Fibroblast of skin of left biceps (primary cell): ENCODE measurements at places on chromosomes 6 and 20.

DNA sequence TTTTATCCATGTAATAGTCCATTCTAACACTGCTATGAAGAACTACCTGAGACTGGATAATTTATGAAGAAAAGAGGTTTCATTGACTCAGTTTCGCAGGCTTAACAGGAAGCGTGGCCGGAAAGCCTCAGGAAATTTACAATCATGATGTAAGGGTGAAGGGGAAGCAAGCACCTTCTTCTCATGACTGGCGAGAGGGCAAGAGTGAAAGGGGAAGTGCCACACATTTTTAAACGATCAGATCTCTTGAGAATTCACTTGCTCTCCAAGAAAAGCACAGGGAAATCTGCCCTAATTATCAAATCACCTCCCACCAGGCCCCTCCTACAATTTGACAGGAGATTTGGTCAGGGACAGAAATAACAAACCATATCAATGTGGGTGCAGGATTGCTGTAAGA, 859.7 kb downstream of the EPHA7 start:
- DNase-seq = no peak

GRCh38 chr6:103797738-103798137, 1062.0 kb downstream of the HACE1 start:
- no peak for DNase-seq

- no peak for DNase-seq
Measured at GRCh38 chr20:61320691-61321425, 68.8 kb downstream of the CDH4 start.

GRCh38 chr6:105058316-105058715, 101.4 kb downstream of the LIN28B start:
- no peak for DNase-seq

- DNase-seq = peak; percentile 81
Measured at GRCh38 chr6:328136-328670, 35.9 kb downstream of the DUSP22 start.

DNA sequence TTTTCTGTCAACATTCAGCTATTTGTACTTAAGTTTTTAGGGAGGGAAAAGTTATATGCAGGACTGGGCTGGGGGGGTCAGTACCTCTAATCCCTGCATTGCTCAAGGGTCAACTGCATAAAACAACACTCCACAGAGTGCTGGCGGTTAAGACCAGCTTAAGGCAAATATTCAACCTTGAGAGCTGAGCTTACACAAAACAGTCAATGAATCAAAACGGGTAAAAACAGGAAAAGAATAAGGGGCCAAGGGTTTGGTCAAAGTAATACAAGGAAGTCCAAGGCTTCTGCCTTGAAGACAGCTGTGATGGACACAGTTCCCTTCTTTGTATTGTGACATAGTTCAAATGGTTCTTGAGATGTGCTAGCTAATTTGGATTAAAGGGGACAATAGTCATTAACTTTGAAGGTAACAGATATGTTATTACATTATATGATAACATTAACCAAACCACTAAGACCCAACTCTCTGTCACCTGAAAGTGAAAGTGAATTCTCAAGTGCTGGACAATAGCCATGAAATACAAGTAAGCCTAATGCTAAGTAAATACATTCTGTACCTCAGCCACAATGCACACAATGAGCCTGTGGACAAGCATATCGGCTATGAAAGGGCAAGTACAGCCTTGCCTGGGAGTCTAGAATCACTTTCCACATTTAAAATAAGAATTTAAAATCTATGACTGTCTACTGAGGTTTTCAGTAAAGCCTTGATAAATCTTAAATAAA, 106.8 kb downstream of the PDE10A start:
- DNase-seq = no peak

GRCh38 chr20:40278673-40279072, 410.4 kb downstream of the MAFB start:
- DNase-seq = no peak

DNA sequence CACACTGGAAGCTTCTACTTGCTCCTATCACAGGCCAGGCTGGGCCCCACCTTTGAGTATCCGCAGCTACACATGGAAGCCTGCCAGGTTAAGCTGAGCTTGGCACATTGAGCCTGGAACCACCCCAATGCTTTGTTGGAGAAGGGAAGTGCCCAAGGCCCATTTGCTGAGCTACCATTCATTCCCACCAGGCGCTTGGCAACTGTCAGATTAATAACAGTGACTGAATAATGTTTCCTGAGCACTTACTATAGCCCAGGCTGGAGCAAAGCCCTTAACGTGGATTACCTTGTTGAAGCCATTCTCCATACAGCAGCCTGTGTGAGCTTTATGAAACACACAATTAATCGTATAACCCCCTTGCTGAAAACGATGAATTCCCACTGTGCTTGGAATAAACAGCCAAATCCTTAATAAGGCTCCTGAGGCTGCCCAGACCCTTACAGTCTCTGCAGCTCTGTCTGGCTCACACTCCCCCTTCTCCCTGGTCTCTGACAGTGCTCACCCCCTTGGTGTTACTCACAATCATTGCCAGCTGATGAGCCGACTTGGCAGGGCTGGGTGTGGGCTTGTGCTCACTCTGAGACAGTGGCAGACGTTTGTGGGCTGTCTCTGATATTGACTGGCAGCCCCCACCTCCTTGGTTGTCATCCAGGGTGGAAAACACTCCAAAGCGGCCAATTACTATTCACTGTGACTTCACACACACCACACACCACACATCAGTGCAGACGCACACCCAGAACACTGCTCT, 357.1 kb downstream of the MAFB start:
- DNase-seq = no peak

DNA sequence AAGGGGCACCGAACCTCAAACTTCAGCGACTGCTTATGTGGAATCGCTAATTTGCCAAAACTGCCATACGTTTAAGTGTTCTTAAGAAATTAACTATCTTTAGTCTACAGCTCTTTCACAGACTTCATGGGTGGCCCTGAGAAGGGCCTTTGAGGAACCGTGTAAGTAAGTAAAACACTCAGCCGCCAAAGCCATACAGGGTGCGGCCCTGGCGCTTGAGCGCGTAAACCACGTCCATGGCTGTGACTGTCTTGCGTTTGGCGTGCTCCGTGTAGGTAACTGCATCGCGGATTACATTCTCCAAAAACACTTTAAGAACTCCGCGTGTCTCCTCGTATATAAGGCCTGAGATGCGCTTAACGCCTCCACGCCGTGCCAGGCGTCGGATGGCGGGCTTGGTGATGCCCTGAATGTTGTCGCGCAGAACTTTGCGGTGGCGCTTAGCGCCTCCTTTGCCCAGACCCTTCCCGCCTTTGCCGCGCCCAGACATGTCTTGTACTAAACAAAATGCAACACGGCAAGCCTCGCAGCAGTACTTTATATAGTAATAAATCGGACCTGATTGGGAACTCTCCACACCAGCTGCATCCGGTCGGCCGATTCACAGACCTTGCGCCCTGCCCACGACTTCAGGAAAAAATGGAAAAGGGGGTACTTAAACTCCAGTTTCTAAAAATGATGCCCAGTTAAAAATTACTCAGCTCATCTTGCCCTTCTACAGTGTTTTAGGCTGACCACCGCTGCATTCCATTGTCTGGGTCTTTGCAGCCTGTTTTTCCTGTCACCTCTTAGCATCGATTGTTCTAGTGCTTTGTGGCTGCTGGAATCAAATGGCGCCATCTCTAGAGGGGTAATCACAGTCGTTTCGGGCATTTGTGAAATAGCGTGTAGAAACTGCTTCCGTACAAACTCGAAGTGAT, 38.9 kb downstream of the OR2B2 start:
- peak; percentile 74 for DNase-seq

DNA sequence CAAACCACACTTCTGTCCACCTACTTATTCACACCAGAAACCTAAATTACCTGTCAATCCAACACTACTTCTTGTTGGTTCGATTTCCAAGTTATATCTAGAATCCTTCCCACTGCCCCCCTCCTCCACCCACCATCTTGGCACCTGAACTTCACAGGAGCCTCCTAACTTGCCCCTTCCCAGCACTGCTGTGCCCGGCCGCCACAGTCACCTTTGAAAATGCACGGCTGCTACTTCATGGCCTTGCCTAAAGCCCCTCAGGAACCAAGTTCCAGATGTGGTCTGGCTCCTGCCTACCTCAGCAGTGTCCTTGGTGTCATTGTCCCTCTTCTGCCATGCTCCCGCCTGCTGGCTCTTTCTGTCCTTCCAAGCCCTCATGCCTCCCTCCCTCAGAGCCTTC, 31.2 kb downstream of the PKIG start:
- DNase-seq = no peak

- DNase-seq = no peak
Measured at GRCh38 chr6:37382994-37383765, 29.4 kb downstream of the RNF8 start.

DNA sequence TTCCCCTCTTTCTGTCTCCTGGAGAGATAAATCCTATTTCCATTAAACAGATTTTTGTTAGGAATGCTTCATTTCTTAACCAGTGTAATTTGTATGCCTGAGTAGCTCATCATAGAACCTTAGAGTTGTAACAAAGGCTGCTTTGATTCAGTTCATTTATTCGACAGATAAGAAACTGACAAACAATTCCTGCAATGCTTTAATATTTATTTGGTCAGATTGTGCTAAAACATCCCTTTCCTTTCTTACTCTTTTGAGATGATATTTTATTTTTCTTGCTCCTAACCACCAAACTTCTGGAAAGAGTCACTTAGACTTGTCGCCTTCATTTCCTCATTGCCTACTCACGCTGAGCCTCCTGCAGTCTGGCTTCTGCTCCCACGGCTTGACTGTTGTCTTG, 89.0 kb upstream of the SUPT3H start:
- no peak for DNase-seq

DNA sequence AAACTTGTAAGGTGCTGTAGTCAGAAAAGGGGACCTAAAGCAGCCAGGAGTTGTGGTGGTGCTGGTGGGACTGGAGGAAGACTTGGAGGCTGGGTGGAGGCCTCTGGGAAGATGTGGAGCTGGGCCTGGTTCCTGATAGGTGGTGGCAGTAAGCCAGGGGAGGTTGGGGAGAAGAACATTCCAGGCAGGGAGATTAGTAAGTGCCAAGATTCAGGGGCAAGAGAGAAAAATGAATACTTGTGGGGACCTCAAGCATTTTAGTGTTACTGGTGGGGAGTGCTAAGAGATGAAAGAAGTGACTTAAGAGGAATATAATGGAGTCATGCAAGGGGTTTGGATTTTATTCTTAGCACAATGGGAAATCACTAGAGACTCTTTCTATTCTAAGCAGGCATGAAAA, 79.0 kb upstream of the B3GAT2 start:
- DNase-seq = no peak

DNA sequence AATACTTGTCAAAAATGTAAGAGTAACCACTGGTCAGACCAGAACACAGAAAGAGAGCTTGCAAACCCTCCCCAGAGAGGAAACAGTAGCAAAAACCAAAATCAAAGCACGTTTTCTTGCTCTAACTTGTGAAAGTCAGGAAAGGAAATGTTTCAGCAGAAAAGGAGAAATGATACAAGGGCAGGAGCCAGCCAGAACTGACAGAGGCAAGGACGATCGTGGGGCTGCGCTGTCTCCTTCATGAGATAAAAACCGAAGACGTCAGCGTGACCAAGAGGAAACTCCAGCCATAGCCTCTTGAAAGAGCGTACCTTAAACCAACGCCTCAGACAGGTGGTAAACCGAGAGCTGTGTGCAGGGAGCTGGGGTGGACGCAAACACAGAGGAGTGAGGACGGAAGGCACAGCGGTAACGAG, 27.5 kb downstream of the LAMA5 start:
- DNase-seq = no peak

DNA sequence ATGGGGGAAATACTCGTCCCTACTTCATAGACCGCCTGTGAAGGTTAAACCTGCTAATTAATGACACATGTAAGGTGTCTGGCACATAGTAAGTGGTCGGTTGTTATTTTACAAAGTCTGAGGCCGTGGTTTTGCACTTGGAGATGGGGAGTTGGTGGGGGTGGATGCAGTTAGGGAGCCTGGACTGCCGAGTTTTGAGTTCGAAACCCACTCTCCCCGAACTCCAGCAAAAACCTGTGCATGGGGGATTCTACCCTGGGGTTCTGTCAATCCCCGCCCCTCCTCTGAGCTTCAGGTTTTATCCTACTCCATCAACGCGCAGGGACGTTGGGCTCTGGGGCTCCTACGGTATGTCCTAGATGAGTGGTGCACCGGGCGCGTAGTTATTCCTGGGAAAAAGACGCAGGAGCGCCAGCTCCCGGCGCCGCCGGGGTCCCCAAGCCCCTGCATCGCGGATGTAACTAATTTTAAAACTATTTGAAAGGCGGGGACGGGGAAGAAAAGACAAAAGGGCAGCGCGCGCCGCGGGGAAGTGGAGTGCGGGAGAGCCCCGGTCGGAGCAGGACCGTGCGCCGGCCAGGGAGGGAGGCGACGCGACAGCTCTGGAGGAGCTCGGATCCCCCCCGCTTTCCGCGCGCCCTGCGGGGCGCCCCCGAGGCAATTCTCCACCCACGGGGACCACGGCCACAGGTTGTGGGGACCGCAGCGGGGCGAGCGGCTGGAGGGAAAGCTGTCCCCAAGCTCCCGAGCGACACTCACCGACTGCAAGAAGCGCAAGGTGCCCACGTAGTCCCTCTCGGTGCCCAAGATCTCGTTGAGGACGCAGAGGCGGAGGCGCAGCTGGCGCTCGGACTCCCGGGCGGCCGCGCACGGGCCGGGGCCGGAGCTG, 672 bp downstream of the PREX1 start:
- DNase-seq = no peak

- no peak for DNase-seq
Measured at GRCh38 chr6:42225029-42225339, 7.3 kb upstream of the MRPS10 start.

DNA sequence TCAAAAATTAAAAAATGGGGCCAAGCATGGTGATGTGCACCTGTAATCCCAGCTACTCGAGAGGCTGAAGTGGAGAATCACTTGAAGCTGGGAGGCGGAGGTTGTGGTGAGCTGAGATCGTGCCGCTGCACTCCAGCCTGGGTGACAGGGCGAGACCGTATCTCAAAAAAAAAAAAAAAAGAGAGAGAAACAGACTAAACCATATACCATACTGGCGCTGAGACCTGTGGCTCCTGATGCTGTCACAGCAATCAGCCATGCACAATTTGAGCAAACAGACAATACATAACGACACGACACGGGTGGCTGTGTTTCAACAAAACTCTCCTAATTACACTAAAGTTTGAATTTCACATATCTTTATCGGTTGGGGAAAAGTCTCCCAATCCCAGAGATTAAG, 14.9 kb upstream of the CBFA2T2 start:
- no peak for DNase-seq

DNA sequence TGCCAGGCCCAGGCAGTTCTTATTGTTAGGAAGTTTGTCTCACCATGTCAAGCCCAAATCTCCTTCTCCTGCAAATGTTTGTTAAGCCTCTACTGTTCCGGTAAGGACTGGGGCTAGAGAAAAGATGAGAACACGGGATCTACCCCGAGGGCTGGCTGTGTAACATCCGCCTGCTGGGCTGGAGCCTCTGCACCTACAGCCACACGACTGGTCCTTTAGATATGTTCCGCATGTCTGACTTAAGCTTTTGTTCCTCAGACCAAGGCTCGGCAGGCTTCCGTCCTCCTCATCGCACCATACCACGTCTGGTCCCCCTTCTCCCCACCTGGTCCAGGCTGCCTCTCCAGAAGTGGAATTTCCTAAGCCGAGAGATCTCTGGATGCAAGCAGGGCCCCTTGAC, 2.6 kb downstream of the GHRH start:
- no peak for DNase-seq
